ENCODE measurements at places on chromosomes 7 and 10.
A peak's percentile ranks its signal among the peaks of the same experiment; 100 is the strongest.

DNA sequence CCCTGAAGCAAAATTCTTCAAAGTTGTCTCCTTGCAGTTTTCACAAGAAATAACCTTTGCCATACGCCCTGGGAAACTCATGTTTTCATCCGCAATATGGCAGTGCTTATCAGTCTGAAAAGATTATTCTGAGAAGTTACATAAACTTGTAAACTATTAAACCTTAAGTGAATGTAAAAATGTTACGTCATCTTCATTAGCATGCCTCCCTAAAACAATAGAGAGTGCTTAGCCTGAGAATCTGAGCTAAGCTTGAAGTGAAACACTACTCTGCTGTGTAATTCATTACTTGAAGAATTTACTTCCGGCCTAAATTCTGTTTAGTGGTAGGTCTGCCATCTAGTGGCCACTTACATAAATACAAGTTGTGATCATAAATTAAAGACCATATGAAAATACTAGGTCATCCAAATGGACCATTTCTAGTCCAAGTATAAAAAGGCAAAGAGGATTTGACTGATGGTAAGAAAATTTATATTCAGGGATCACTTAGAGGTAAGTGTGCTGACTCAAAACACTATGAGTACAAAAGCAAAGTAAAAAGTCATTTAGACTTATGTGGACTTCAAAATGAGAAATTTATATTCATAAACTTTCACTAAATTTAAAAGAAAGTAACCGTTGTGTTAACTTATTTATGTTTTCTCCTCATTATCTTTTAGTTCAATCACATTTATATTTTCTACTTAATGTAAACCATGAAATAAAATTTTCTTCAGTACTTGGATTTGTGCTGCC, 745.1 kb upstream of the LRRTM3 start:
- DNase-seq: no peak

DNA sequence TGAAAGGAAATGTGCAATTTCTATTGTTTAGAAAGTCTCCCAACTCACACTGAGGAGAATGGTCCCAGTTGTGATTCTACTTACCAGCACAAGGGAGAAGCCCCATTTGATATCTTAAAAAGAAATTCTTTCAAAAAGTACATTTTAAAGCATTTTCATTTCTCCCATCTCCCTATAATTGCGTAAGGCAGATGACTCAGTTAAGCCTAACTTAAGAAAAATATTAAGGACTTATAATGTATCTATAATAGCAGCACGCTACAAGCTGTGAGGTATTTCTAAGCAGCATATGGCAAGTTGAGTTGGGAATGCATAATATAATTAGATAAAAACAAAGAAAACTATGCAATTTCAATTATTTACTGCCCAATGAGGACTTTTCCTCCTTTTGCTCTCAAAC, 8.5 kb upstream of the NRCAM start:
- DNase-seq: no peak

- DNase-seq: no peak
Observed at GRCh38 chr7:116290740-116291139, 80.4 kb downstream of the TES start.

DNA sequence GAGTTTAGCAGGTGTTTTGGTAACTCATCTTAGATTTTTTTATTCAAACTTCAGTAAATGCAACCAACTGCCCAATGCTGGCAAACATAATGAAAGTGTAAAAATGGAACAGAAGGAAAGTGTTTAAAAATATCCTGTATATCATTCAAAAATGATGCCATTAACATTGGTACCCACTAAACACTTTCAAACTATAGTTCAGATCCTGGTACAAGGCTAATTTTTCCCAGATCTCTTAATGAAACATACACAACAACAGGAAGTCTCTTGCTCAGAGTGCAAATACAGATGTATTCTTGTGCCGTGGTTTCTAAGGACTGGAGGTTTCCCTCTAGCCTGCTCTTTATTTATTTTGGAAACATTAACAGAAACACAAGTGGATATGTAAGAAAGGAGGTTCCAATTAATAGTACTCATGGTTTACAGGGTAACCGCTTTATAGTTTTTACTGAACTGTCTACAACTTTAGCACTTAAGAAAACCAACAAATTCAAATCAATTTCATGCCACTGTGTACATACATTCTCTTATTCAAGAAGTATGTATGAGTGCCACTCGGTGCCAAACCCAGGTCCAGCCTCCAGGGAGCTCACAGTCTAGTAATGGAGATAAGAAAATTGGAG, 176.0 kb upstream of the AKR1E2 start:
- DNase-seq: no peak

DNA sequence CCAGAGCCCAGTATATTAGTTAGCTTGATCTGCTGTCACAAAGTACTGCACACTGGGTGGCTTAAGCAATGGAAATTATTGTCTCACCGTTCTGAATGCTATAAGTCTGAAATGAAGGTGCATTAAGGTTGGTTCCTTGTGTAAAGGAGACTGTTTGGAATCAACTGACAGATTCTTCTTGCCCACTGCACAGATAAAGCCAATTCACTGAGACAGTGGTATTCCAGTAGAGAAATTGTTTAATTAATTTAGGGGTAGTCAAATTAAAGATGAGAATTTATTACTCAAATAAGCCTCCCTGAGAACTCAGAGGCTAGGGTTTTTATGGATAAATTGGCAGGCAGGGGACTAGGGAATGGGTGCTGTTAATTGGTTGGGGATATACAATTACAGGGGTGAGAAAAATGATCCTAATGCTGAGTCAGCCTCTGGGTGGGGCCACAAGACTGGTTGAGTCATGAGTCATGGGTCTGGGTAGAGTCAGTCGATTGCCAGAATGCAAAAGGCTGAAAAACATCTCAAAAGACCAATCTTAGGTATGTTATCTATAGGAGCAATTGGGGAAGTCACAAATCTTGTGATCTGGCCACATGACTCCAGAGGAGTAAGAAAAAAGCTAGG, 23.5 kb upstream of the SAMD9L start:
- no peak for DNase-seq

GRCh38 chr7:74013539-74014272, 14.3 kb upstream of the ELN start:
- DNase-seq: no peak

DNA sequence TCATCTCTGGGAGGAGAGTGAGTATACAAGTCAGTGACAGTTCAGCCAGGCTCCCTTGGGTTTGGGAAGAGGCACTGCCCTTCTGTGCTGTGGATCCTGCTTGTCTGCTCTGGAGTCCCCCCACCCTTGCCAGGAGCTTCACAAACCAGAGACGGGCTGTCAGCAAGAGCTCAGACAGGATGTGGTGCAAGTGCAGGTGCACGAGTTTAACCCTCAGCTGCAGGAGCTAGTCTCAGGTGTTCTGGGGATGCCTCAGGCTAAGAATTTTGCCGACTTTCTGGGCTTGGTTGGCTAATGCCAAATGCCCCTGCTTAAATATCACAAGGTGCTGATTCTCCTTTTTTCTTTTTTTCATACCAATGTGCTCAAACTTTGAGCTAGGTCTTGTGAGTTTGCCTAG, 22.3 kb downstream of the ZNF783 start:
- no peak for DNase-seq

DNA sequence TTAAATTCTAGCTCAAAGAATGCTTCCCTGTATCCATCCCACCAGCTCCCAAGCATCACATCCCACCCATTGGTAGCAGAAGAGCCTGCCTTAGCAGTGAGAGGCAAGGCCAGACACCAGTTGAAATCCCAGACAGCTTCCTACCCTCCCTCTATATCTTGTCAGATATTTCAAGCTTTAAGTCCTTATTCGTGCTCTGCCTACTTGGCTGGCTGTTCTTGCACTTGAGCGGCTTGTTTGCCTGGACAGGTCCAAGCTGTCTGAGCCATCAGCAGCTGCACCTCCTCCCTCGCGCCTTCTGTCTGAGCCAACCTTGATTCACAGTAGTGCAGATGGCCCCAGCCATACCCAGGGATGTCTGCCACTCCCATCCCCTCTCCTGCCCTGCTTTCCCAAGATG, 16.4 kb downstream of the LRRC4 start:
- no peak for DNase-seq

- peak; percentile 31 for DNase-seq
Observed at GRCh38 chr10:75294866-75295701, 59.3 kb upstream of the COMTD1 start.

GRCh38 chr7:19404912-19405329, 259.7 kb upstream of the FERD3L start:
- no peak for DNase-seq

- no peak for DNase-seq
Observed at GRCh38 chr7:25792586-25792985, 359.4 kb upstream of the NFE2L3 start.

DNA sequence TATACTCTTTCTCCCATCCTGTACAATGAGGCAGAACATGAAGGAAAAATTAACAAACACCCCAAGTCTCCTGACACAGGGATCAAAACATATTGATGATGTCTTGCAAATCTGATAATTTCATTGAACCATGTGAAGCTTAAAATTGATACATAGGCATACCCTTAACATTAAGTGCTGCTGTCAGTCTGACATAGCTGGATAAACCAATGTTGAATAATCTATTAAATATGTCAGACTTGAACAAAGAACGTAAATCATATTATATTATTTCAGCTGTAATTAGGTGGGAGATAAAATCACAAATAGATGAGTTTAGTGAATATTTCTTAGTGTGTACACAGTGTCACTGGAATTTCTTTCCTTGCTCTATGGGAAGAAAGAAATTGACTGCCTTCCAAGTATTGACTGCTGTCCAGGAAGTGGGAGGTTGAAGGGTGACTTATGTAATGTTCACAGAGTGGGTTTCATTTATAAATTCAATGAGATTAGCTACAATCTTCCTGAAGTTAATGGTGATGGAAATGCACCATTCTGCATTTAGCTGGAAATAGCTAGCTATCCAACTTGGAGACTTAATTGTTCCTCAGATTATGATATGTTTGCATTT, 170.8 kb downstream of the AUTS2 start:
- no peak for DNase-seq

- no peak for DNase-seq
Observed at GRCh38 chr10:63724922-63725321, 203.7 kb downstream of the REEP3 start.

DNA sequence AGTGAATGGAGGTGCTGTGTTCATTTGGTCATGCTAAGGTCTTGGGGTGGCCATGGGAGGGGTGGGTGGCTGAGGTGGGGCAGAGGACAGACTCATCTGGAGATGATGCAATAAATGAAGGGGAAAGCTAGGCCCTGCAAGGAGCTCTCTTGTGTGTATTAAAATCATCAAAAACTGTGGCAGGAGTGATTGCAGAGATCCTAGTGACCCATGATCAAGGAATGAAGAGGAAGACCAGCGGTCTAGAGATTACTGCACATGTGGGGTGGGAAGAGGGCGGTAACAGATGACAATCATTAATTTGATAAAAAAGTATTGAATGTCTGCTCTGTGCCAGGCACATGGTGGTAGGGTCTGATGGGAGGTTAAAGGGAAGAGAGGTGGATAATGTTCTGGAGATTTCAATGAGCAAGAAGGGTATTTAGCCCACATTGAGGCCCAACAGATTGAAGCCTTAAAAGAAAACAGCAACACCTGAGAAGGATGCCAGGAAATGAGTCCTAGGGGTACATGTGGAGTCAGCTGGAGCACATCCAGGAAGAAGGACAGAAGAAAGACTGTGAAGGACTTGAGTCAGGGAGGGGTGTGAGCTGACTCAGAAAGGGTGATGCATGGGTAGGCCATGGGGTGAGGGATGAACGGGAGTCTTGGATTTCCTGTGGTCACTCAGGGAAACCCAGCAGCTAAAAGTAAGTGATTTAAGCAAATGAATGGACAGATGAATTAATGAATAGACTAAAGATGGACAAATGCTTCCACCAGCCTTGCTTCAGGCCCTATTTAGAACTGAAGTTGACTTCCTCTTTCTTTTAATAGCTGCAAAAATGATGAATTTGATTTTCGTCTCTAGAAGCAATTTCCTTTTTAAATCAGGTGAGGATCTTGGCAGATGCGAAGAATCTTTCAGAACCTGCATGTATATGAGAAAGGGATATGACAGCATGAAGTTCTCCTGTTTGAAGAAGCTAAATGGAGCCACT, 83.1 kb upstream of the IGFBP3 start:
- no peak for DNase-seq

- DNase-seq: peak; percentile 30
Observed at GRCh38 chr10:92242910-92243671, 47.8 kb downstream of the CPEB3 start.

GRCh38 chr10:103449208-103450144, 2.7 kb downstream of the CALHM2 start:
- DNase-seq: no peak

DNA sequence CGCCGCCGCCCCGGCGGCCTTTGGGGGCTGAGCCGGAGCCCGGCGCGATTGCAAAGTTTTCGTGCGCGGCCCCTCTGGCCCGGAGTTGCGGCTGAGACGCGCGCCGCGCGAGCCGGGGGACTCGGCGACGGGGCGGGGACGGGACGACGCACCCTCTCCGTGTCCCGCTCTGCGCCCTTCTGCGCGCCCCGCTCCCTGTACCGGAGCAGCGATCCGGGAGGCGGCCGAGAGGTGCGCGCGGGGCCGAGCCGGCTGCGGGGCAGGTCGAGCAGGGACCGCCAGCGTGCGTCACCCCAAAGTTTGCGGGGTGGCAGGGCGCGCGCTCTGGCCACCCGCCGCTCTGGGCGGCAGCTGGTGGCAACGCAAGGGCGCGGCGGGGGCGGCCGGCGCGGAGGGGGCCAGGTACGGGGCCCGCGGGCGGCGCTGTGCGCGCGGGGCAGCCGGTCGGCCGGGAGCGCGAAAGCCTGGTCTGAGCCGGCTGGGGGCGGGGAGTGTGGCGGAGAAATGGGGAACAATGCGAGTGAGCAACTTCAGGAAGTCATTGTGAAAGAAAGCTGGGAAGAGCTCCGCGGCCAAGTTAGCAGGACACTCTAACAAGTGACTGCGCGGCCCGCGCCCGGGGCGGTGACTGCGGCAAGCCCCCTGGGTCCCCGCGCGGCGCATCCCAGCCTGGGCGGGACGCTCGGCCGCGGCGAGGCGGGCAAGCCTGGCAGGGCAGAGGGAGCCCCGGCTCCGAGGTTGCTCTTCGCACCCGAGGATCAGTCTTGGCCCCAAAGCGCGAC, at the start of gene IKZF1:
IKZF1 (plus strand) TSS at position 588 of the 782 bp plus-strand sequence. CDS start 14,346 bp downstream, outside the sequence.
- no peak for DNase-seq

DNA sequence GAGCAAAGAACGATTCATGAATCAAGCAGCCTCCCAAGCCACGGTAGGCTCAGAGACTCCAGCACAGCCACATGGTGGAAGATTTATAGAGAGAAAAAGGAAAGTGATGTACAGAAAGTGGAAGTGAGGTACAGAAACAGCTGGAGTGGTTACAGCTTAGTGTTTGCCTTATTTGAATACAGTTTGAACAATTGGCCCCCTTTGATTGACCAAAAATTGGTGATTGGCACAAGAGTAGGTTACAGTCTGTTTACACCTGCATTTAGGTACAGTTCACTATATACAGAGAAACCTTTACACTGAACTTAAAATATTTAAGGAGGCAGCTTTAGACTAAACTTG, 136.4 kb upstream of the ASAH2 start:
- no peak for DNase-seq
